Aortic smooth muscle cell (primary cell): ENCODE measurements at places on chromosomes 7 and 10. TPM values are rescaled to one million over a fixed set of nuclear protein-coding genes. Genes with fewer than 3 reads are reported as not detected.

Gene NPY4R
- total RNA-seq, result not detected in 2 replicates

Gene MYL10
- not detected in 2 replicates for total RNA-seq

Gene EN2
- total RNA-seq, result not detected in 2 replicates

Gene ZMIZ2
- 10.3 and 10.7 TPM in 2 replicates for total RNA-seq

Gene TSPAN33
- total RNA-seq, result 0.06 and 0.13 TPM in 2 replicates

Gene HERC4
- 95.1 and 134 TPM in 2 replicates for total RNA-seq

Gene DGKB
- not detected in 2 replicates for total RNA-seq

Gene NUTM2E
- total RNA-seq, result under 0.01 and 0.19 TPM in 2 replicates

Gene SLC25A40
- total RNA-seq, result 4.1 and 5.7 TPM in 2 replicates

Gene RADIL
- 1.2 and 1.5 TPM in 2 replicates for total RNA-seq

Gene GPR22
- not detected in 2 replicates for total RNA-seq

Gene ZC3HAV1L
- 2.6 and 3.8 TPM in 2 replicates for total RNA-seq

Gene INMT
- 3.5 and 4.6 TPM in 2 replicates for total RNA-seq

Gene VWA2
- total RNA-seq, result under 0.01 TPM in 1 of 2 replicates, not detected in the other

Gene ADCYAP1R1
- total RNA-seq, result under 0.01 and 0.13 TPM in 2 replicates

Gene CLCN1
- total RNA-seq, result not detected in 2 replicates

Gene SLC29A3
- total RNA-seq, result 0.66 and 0.87 TPM in 2 replicates

Gene CELF2
- total RNA-seq, result 13.3 and 16.6 TPM in 2 replicates

Gene FAM25A
- total RNA-seq, result not detected in 2 replicates

Gene AGR2
- total RNA-seq, result not detected in 2 replicates

Gene LRRC61
- not detected in 2 replicates for total RNA-seq

Gene WDR86
- 0.06 and 0.26 TPM in 2 replicates for total RNA-seq

Gene BRAF
- total RNA-seq, result 16.0 and 21.9 TPM in 2 replicates

Gene PAPOLB
- 0.13 and 0.19 TPM in 2 replicates for total RNA-seq

Gene ATOH7
- total RNA-seq, result under 0.01 TPM in 1 of 2 replicates, not detected in the other

Gene PFKP
- 156 and 265 TPM in 2 replicates for total RNA-seq

Gene PPP1R3C
- 92.1 and 124 TPM in 2 replicates for total RNA-seq

Gene PCLO
- total RNA-seq, result under 0.01 TPM in 2 replicates

Gene KIAA1217
- total RNA-seq, result 1.6 and 5.2 TPM in 2 replicates

Gene HTR5A
- not detected in 2 replicates for total RNA-seq

Gene TAS2R5
- total RNA-seq, result 0.79 and 0.81 TPM in 2 replicates

Gene SGMS1
- 51.7 and 59.2 TPM in 2 replicates for total RNA-seq

Gene PTN
- 20.6 and 43.0 TPM in 2 replicates for total RNA-seq

Gene SEC31B
- total RNA-seq, result 2.5 and 2.7 TPM in 2 replicates

Gene EIF4H
- 295 and 314 TPM in 2 replicates for total RNA-seq

Gene IFIT2
- total RNA-seq, result 6.3 and 10.6 TPM in 2 replicates

Gene LRIT1
- not detected in 2 replicates for total RNA-seq

Gene SAMD9
- 25.6 and 26.8 TPM in 2 replicates for total RNA-seq

Gene TMEM176A
- total RNA-seq, result not detected in 2 replicates

Gene CCL24
- not detected in 2 replicates for total RNA-seq

Gene ABCA13
- under 0.01 TPM in 2 replicates for total RNA-seq

Gene IDI2
- not detected in 2 replicates for total RNA-seq

Gene CDK14
- 35.1 and 49.3 TPM in 2 replicates for total RNA-seq

Gene DRGX
- not detected in 2 replicates for total RNA-seq

Gene EBF3
- total RNA-seq, result 0.81 and 1.7 TPM in 2 replicates

Gene H2BK1
- total RNA-seq, result not detected in 2 replicates

Gene ARHGAP22
- total RNA-seq, result 153 and 161 TPM in 2 replicates

Gene ADGRA1
- not detected in 2 replicates for total RNA-seq

Gene SPDYE2
- not detected in 2 replicates for total RNA-seq

Gene KIN
- 4.9 and 6.7 TPM in 2 replicates for total RNA-seq

Gene OR2A7
- total RNA-seq, result 0.26 and 0.37 TPM in 2 replicates

Gene NPTX2
- 2.2 and 9.9 TPM in 2 replicates for total RNA-seq
